Stimulated activated CD4-positive, alpha-beta T cell treated with anti-CD3 and anti-CD28 coated beads, TNF-alpha, amount 100 ng/mL, for 48 hours (primary cell): ENCODE measurements at places on chromosomes 4 and X.

GRCh38 chrX:9935436-9935835 lies 31.7 kb upstream of the CLDN34 start:
- no peak for DNase-seq

DNA sequence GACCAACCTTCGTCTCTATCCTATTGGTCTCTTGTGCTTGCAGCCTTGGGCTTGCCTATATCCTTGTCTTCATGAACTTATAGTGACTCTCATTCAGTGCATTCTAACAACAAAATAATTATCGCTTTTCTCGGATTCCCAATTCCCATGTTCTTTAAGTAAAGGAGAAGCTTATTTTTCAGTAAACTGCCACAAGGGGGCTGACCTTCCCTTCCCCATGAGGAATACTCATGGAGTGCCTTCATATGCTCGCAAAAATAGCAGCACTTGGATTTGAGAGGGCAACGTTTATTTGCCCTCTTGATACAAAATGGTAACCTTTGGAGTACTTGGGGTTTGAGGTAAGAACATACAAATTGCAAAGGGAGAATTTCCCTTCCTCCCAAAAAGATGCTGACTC lies 183.2 kb upstream of the TENT5D start:
- DNase-seq, result no peak

- no peak for DNase-seq
Observed at GRCh38 chrX:82961129-82961528, 547.0 kb upstream of the POU3F4 start.

- DNase-seq, result no peak
Observed at GRCh38 chr4:144208074-144208473, 67.6 kb upstream of the GYPA start.

- DNase-seq, result no peak
Observed at GRCh38 chrX:118239913-118240698, 105.8 kb upstream of the WDR44 start.

DNA sequence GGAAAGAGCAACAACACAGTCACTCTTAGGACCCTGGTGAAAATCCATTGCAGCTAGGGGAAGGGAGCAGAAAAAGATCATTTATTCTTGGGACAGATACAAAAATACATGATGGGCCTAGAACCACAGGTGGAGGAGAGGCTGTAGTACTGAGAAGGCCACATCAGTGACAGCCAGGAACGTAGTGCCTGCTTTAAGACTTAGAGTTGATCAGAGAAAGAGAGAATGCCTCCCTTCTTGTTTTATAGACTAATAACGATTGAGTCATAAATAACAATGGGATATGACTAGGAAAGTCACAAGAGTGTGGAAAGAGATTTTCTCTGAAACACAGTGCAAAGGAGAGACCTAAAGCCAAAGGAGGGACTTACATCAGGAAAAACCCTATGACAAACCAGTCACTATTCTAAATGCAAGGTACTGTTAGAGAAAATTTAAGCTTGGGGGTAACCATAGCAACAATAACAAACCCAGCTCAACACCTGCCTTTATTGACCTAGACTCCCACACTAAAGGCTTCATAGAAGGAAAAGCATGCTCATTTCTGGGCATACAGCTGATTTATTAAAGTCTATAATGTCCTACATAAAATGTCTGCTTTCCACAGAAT lies 1015.0 kb upstream of the GRID2 start:
- no peak for DNase-seq

DNA sequence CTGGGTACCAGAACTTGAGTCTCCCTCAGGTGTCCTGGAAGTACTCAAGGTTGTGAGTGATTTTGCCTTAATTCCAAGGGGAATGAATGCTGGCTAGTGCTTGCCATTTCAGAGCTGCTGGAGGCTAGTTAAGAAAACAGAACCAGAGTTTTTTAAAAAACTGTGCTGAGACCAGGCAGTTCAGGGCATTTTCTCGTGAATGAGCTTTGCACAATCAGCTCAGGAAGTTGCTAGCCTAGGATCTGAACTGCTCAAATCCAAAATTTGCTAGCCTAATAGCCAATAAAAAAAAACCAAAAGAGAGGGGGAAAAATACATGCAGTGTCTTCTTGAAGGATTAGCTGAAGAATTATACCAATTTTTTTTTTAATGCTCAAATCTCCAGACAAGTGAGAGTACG lies 292.7 kb downstream of the FBXW7 start:
- DNase-seq, result no peak

DNA sequence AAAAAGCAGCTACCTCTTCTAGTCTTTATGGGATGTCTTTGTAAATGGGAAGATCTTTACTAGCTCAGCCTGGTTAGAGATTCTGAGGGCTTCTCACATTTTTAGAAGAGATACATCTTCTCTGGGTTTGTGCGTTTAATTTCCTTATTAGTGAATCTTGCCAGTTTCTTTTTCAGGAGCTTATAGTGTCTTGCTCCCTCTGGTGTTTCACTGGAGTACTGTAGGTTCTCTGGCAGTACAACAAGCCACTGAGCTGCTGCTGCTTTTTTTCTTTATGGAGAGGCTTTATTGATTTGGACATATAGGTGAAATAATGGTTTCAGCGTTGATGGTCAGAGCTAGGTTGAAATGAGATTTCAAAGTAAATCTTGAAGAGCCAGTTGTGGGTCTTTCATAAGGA lies 82.9 kb downstream of the LAS1L start:
- no peak for DNase-seq

DNA sequence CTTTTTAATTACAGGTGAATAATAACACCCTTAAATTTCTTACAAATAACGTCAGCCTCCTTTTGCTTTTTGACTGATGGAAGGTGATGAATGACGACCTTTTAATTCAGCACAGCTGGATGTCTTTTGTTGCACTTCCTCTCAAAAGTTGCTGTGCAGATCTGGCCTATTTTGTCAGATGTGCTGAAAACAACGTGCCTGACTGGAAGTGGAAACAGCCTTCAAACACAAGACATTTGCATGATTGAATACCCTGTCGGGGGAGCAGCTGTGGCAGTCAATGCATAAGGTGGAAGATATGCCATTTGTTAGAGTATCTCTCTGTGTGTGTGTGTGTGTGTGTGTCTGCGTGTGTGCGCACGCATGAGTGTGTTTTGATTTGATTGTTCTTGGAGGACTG lies 579.7 kb downstream of the SPRY1 start:
- no peak for DNase-seq

DNA sequence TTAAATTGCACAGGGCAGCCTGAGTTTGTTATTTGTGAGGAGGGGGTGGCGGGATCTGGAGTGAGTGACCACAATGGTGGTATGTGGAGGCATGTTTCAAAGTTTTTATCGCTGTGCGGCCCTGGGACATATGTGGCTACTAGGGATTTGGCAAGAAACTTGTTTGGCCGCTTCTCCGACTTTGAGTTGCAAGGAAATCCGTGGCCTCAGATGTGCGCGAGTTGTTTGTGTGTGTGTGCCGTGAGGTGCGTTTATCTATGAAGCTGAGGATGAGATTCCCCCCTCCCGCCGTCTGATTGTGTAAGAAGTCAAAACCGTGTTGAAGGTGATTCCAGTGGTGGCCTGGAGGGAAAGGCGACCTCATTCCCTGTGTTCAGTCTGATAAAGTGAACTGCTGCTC lies 1.4 kb downstream of the JADE3 start:
- DNase-seq, result no peak

GRCh38 chrX:97494756-97495372 lies 611.2 kb downstream of the RPA4 start:
- no peak for DNase-seq

GRCh38 chrX:128057421-128057820 lies 5.2 kb upstream of the ACTRT1 start:
- DNase-seq, result no peak

- DNase-seq, result no peak
Observed at GRCh38 chrX:16678689-16679088, 28.7 kb downstream of the S100G start.

GRCh38 chrX:13937370-13938050 lies 92.2 kb downstream of the GEMIN8 start:
- no peak for DNase-seq

DNA sequence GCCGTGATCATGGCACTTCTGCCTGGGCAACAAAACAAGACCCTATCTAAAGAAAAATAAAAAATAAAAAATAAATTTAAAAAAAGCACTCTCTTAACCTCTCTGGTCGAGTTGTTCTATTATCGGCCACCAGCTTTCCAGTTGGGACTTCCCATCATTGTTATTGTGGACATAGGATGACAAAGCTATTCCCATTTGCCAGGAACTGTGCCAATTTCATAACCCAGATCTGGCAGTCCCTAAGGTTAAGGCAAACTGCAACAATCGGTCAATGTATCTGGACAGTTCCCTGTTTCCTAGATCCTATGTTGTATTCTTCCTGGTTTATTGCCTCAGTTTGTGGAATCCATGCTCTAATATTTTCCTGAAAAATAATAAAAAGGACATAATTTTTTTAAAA lies 17.8 kb upstream of the ANXA5 start:
- no peak for DNase-seq

DNA sequence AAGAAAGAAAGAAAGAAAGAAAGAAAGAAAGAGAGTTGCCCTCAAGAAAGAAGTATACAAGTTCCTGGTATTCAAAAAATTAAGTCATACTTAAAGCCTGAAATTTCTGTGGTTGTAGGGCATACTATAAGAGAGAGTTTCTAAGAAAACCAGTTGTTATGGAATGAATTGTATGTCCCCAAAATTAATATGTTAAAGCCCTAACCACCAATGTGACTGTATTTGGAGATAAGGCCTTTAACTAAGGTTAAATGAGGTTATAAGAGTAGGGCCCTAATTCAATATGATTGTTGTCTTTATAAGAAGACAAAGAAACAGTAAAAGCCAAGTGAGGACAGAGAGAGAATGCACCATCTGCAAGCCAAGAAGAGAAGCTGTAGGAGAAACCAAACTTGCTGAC lies 521.1 kb downstream of the CCSER1 start:
- DNase-seq, result no peak

DNA sequence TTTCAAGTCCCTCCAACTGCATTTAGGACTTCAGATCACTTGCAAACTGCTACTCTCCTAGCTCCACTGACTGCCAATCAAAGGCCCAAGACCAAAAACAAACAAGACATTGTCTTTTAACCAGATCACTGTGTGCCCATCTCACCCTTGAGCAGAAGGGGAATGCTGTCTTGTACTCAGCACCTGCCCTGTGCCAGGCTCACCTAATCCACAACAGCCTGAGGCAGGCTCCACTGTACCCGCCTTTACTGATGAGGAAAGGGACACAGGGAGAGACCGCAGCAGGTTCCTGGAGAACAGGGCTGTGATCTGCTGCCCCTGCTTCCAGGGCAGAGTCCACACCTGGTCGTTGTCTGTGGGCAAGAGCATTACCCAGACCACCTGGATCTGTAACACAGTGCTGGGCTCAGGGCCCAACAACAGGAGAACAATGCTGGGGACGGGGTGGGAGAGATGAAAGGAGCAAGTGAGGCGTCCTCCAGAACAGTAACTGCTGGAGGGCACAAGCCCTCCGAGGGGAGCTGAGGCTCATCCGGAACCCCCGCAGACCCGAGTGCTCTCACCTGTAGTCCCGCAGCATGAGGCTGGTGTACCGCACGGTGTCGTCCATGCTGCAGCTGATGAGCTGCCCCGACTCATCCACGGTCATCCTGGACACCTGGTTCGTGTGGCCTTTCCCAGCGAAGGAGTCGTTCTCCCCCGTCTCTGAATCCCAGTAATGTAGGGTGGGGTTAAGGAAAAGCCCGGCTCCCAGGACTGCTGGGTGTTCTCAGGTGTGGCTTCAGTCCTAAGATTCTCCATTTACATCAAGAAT lies 33.9 kb downstream of the WDR1 start:
- DNase-seq, result no peak

GRCh38 chrX:22323541-22323940 lies 50.8 kb downstream of the CBLL2 start:
- no peak for DNase-seq

- DNase-seq, result no peak
Observed at GRCh38 chrX:78957049-78957767, 12.0 kb downstream of the P2RY10 start.

GRCh38 chr4:146637621-146638332 lies 916 bp upstream of the POU4F2 start:
- no peak for DNase-seq

- no peak for DNase-seq
Observed at GRCh38 chrX:21383546-21383945, 9.3 kb downstream of the CNKSR2 start.

- no peak for DNase-seq
Observed at GRCh38 chr4:144171697-144172096, 31.2 kb upstream of the GYPA start.

- no peak for DNase-seq
Observed at GRCh38 chrX:139203651-139204570, 326.6 kb upstream of the F9 start.

GRCh38 chr4:7275490-7276154 lies 83.3 kb downstream of the SORCS2 start:
- no peak for DNase-seq

GRCh38 chrX:118565853-118566252 lies 70.2 kb downstream of the DOCK11 start:
- no peak for DNase-seq
